Panc1 (cell line): ENCODE measurements at places on chromosomes 11 and 22. TPM values are rescaled to one million over a fixed set of nuclear protein-coding genes. Genes with fewer than 3 reads are reported as not detected.

DNA sequence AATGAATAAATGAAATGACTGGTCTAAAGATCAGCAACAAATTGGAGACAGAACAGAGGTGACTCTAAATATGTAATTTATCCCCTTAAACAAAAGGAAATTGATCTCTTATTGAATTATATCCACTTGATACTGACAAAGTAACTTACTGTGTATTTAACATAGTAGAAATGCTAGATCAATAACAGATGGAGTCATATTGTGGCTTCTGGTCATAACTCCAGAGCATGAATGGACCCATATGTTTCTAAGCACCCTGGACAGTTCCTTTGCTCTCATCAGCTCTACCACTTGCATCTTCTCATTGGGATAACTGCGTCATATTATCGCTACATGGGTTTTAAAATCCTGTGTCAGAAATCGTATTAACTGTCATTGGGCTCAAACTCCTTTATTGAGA lies 222.3 kb downstream of the ETS1 start:
- H3K27ac ChIP-seq = no peak overlapping the region
- H3K36me3 ChIP-seq = no peaks in the 10 kb centered on the region
- no peaks in the 10 kb centered on the region for H3K27me3 ChIP-seq

GRCh38 chr22:46224044-46224897 lies 25.8 kb downstream of the CDPF1 start:
- no peaks in the 10 kb centered on the region for H3K4me1 ChIP-seq
- no peaks in the 10 kb centered on the region for H3K27me3 ChIP-seq
- no peak overlapping the region for H3K27ac ChIP-seq
- DNase-seq = no peak
- no peaks in the 10 kb centered on the region for H3K36me3 ChIP-seq
- H3K4me3 ChIP-seq = no peak overlapping the region

- no peaks in the 10 kb centered on the region for H3K27me3 ChIP-seq
- no peak overlapping the region for H3K4me3 ChIP-seq
- H3K27ac ChIP-seq = no peak overlapping the region
- no peak for DNase-seq
- H3K36me3 ChIP-seq = no peaks in the 10 kb centered on the region
Observed at GRCh38 chr22:22086501-22087158, 104.0 kb upstream of the TOP3B start.

PATE4 gene
- total RNA-seq = not detected

- H3K36me3 ChIP-seq = peaks cover 26% of the 10 kb centered on the region
- peaks cover 13% of the 10 kb centered on the region for H3K4me1 ChIP-seq
- H3K27me3 ChIP-seq = no peaks in the 10 kb centered on the region
Observed at GRCh38 chr22:24559471-24559870, 3.7 kb downstream of the SNRPD3 start.

DNA sequence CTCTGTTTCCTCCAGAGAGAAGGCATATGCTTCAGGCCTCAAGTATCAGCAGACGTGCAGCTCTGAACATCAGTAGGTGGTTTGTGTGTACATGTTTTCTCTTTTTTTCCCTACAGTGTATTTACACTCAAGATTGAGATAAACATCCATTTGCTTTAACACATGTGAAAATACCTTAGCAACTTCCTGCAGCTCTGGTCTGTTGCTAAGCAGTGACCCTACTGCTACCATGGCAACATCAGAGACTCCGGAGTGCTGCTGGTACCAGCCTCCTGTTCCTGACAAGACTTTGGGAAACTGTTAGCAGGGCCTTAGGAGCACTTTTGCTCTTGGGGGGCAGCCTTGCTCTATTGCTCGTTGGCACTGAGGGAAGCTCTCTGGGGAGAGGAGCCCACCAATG lies 221.2 kb upstream of the PLET1 start:
- no peaks in the 10 kb centered on the region for H3K36me3 ChIP-seq
- H3K4me3 ChIP-seq = no peak overlapping the region
- no peak overlapping the region for H3K27ac ChIP-seq
- DNase-seq = no peak
- H3K27me3 ChIP-seq = no peaks in the 10 kb centered on the region

- peak overlapping the region; percentile 18; the same call in 1 of the 2 replicates for H3K27ac ChIP-seq
- H3K4me3 ChIP-seq = peak overlapping the region; percentile 68
- H3K36me3 ChIP-seq = no peaks in the 10 kb centered on the region; the same call in 1 of the 2 replicates
- no peaks in the 10 kb centered on the region for H3K27me3 ChIP-seq
- peaks cover 20% of the 10 kb centered on the region for H3K4me1 ChIP-seq
Observed at GRCh38 chr22:25564979-25565677, 653 bp downstream of the GRK3 start.

KRTAP5-10 gene
- total RNA-seq = not detected

DNA sequence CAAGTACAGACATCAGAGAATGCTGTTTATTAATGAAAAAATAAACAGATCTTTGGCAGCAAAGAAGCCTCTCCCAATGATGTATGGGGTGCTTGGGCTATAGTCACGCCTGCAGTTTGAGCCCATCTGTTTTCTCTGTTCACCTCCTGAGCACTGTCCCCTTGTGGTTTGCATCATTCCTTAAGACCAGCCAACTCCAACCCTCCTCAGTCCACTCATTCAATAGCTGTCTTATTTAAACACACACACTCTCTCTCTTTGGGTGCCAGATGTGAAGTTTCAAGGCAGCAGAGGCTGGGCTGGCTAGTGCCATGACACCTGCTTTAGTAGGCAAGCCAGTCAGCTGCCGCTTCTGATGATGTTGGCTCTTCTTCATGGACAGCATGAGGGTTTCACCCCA lies 58.1 kb downstream of the POLD3 start:
- H3K4me3 ChIP-seq = no peak overlapping the region
- no peak overlapping the region for H3K27ac ChIP-seq
- H3K4me1 ChIP-seq = no peaks in the 10 kb centered on the region
- no peak for DNase-seq
- no peaks in the 10 kb centered on the region for H3K36me3 ChIP-seq

GRCh38 chr11:112082729-112083128 lies 3.8 kb downstream of the TIMM8B start:
- no peak overlapping the region for H3K4me3 ChIP-seq
- peaks cover 4% of the 10 kb centered on the region for H3K4me1 ChIP-seq
- no peaks in the 10 kb centered on the region for H3K27me3 ChIP-seq
- H3K27ac ChIP-seq = no peak overlapping the region
- peaks cover 48% of the 10 kb centered on the region for H3K36me3 ChIP-seq

- H3K4me3 ChIP-seq = no peak overlapping the region
- no peak for DNase-seq
- H3K4me1 ChIP-seq = no peaks in the 10 kb centered on the region
- no peak overlapping the region for H3K27ac ChIP-seq
- H3K36me3 ChIP-seq = no peaks in the 10 kb centered on the region
Observed at GRCh38 chr22:45598596-45599217, 72.9 kb upstream of the ATXN10 start.

DNA sequence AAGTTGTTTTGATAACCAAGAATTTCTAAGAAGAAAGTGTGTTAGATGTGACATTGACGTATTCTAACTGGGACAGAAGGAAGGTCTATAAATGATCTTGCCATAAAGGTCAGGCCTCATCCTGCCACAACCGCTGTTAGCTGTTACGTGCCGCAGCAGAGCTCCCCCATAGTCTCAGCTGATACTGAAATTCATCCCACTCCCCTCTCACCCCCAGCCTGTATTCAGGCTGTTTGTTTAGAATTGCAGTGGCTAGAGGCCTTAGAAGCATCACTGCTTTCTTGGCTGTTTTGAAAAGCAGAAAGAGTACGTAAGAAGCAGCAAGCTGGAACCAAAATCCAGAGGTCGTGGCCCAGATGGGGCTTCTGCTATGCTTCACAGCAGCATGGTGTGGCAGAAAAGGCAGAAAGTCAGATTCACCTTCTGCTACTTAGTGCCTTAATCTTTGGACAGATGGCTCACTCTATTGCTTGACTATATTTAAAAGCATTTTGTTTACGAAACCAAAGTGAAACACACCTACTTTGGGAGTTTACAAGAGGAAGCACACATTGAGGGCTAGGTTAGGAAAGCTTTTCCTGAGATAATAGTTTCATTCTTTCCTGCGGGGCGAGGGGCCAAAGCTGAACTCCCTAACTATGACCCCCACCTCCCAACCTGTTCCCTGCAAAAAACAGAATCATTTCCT lies 950 bp upstream of the LAYN start:
- H3K27me3 ChIP-seq = peaks cover 23% of the 10 kb centered on the region
- peak overlapping the region; percentile 38; the same call in 1 of the 2 replicates for H3K4me3 ChIP-seq

- no peaks in the 10 kb centered on the region for H3K4me1 ChIP-seq
- H3K27me3 ChIP-seq = peaks cover 7% of the 10 kb centered on the region
- H3K36me3 ChIP-seq = no peaks in the 10 kb centered on the region
- no peak overlapping the region for H3K27ac ChIP-seq
Observed at GRCh38 chr11:101003468-101003867, 126.1 kb downstream of the PGR start.

DNA sequence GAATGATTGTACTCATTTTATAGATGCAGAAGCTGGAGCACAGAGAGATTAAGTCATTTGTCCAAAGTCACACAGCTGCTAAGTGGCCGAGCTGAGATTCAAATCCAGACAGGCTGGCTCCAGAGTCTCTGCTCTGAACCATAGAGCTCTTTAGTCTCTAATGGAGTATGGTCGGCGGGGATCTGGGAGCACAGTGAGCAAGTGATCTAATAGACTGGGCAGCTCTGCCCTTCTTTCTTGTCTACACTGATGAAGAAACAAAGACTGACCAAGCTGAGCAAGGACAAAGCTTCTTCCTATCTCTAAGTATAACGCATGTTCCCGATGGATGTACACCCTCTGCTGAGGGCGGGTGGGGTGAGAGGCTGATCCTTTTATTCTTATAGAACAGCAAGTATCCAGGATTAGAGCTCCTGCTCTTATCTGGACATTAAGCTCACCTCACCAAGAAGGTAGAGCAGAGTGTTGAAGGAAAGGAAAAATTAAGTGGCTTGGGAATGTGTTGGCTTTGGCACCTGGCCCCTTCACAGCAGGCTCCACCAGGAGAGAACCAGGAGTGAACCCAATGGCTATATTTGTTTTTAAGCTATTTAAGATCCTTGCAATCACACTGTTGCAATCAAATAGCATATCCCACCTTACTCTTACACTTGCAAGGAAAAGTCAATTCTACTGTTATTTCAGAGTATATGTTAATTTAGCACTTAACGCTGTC lies 68.7 kb downstream of the ETS1 start:
- H3K36me3 ChIP-seq = no peaks in the 10 kb centered on the region
- no peak for DNase-seq
- peak overlapping the region; percentile 92 for H3K27ac ChIP-seq
- no peaks in the 10 kb centered on the region for H3K27me3 ChIP-seq
- H3K4me1 ChIP-seq = peaks cover 74% of the 10 kb centered on the region

DNA sequence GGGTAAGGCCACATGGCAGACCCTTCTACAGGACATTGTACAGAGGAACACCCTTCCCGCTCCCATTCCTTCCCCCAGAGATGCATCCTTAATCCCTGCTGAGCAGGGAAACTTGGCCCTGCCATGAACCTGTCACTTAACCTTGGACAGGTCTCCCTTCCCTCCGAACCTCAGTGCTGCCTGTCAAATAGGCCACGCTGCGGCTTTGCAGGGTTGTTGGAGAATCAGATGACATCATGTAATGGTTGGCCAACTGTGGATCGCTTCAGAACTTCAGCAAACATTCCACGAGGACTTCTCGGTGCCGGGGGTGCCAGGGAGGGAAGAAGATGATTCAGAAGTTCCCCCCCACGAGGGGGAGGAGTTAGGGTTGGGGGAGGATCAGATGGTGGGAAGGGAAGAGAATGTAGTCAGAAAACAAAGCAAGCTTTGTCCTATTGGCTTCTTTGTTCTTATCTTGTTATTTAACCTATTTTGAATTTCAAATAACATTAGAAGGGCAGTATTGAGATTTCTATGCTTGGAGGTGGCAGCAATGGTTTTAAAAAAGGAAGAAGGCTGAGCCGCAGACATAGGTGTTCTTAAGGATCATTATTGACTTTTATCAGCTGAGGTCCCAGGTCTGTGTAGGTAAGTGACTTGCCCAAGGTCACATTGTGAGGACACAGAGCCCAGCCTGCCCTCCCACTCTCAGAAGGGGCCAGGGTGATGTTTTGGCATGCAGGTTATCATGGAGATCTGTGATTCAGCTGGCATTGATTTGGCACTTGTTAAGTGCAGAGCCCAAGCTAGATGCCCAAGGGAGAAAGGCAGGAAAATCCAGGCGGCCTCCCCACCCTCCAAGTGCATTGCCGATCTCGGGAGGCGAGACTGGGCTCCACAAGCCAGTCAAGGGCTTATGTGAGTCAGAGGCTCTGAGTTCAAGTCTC lies 3.1 kb downstream of the CDC42EP1 start:
- peaks cover 34% of the 10 kb centered on the region for H3K4me1 ChIP-seq
- H3K27me3 ChIP-seq = no peaks in the 10 kb centered on the region
- H3K4me3 ChIP-seq = peak overlapping the region; percentile 23; the same call in 1 of the 2 replicates

DNA sequence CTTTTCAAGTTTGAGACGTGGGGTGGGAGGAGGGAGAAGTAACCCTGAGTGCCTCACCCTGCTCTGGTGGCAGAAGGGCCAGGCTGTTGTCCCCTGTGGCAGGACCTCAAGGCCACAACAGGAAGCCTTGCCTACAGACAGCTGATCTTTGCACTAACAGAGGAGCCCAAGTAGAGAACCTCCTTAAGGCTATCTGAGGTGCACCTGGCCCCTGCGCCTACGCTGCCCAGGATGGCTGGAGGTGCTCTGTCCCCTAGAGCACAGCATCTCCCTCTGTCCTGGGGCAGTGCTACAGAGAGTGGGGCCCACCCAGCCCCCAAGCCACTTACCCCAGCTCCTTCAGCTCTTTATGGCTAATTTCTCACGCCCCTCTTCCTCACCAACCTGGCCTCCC lies 27.0 kb downstream of the MYO7A start:
- no peaks in the 10 kb centered on the region for H3K4me1 ChIP-seq
- H3K4me3 ChIP-seq = no peak overlapping the region
- no peaks in the 10 kb centered on the region for H3K36me3 ChIP-seq
- no peaks in the 10 kb centered on the region; the same call in 1 of the 2 replicates for H3K27me3 ChIP-seq

NAALAD2 gene
- not detected for total RNA-seq

- H3K27me3 ChIP-seq = no peaks in the 10 kb centered on the region
- H3K36me3 ChIP-seq = no peaks in the 10 kb centered on the region
- DNase-seq = no peak
- no peaks in the 10 kb centered on the region for H3K4me1 ChIP-seq
Observed at GRCh38 chr11:106957030-106957482, 61.2 kb downstream of the GUCY1A2 start.

DNA sequence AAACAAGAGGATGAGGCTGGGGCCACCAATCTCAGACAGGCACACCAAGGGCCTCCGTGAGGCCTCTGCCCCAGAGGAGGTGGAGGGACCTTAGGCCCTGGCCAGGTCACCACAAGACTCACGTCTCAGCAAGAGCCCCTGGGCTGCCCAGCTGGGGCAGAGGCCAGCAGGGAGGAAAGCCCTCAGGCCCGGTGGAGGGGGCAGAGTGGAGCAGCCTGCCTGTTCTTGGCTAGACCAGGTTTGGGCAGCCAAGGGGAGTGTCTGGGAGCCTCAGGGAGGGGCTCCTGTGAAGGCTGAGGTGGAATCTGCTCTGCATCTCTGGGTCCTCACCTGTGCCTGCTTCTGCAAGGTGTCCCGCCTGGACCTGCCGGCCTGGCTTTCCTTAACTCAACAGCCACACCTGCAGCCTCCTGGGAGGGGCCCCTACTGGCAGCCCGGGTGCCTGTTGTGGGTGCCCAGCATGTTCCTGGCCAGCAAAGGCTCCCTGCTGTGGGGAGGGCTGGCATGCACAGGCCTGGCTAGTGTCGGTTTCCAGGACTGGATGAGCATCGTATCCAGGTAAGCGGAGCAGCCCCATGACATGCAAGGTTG lies 11.9 kb downstream of the TTLL12 start:
- no peaks in the 10 kb centered on the region for H3K4me1 ChIP-seq
- H3K36me3 ChIP-seq = no peaks in the 10 kb centered on the region; the same call in 1 of the 2 replicates
- H3K4me3 ChIP-seq = no peak overlapping the region
- no peaks in the 10 kb centered on the region for H3K27me3 ChIP-seq
- DNase-seq = no peak
- H3K27ac ChIP-seq = no peak overlapping the region

LRRC55 gene
- not detected for total RNA-seq

- DNase-seq = no peak
- H3K4me3 ChIP-seq = no peak overlapping the region
- H3K27ac ChIP-seq = no peak overlapping the region
- H3K36me3 ChIP-seq = no peaks in the 10 kb centered on the region
- no peaks in the 10 kb centered on the region for H3K4me1 ChIP-seq
Observed at GRCh38 chr11:79390923-79391322, 49.9 kb downstream of the TENM4 start.

SLC15A3 gene
- 8.7 TPM for total RNA-seq
